IMR-90 (cell line): ENCODE measurements at places on chromosomes 2 and 18. TPM values are rescaled to one million over a fixed set of nuclear protein-coding genes. Genes with fewer than 3 reads are reported as not detected.

The VIT gene
- under 0.01 TPM in 1 of 2 replicates, not detected in the other for total RNA-seq

The ALLC gene
- total RNA-seq: not detected in 2 replicates

The UGT1A1 gene
- not detected in 2 replicates for total RNA-seq

The MEIS1 gene
- total RNA-seq: 157 and 209 TPM in 2 replicates

The CDK15 gene
- 28.9 and 33.0 TPM in 2 replicates for total RNA-seq

The PCARE gene
- total RNA-seq: not detected in 2 replicates

The ASPRV1 gene
- 0.18 and 0.28 TPM in 2 replicates for total RNA-seq

The CROCC2 gene
- total RNA-seq: not detected in 2 replicates

DNA sequence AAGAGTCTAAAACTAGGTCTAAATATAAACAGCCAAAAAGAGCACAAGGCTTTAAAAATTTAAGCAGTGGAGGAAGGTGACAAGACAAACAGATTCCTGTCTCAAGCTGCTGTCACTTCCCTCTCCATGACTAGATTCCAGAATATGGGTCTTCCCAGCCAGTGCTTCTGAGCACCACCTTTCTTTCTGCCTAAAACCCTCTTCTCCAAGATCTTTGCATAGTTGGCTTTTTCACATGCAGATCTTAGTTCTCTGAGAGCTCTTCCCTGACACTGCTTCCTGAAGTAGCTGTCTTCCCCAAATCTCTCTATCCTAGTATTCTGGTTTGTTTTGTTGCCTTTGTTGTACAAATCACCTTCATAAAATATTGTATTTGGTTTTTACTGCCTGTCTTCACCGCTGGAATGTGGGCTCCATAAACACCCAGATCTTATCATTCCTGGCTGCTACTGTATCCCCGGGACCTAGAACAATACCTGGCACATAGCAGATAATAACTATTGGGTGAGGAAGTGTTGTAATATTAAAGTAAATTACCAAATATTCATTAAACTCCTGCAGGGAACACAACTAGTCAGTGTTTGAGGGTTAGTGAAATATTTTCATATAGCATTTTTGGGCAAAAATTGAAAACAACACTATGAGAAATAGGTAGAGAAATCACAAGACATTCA, 150.2 kb downstream of the CCDC85A start:
- H3K4me3 ChIP-seq: no peak overlapping the region
- no peaks in the 10 kb centered on the region for H3K36me3 ChIP-seq
- H3K27ac ChIP-seq: no peak overlapping the region
- no peaks in the 10 kb centered on the region for H3K4me1 ChIP-seq

DNA sequence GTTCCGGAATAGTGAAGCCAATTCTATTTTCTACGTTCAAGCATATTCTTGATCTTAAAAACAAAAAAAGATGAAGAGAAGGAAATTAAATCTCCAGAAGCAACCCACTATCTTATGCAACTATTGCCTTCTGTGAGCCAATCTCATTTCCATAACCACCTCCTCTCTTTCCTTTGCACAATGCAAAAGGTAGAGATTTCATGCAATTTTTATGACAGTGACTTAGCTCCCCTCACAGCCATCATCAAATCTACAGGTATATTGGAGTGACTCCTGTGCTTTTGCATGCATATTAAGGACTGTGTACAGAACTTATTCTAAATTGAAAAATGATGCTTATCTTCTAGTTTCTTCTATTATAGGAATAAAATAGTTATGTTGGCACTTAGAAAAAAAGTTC, 191.8 kb downstream of the DCC start:
- no peaks in the 10 kb centered on the region for H3K36me3 ChIP-seq
- H3K27ac ChIP-seq: no peak overlapping the region
- no peaks in the 10 kb centered on the region for H3K27me3 ChIP-seq
- H3K4me3 ChIP-seq: no peak overlapping the region
- no peak for DNase-seq
- no peaks in the 10 kb centered on the region for H3K4me1 ChIP-seq

GRCh38 chr2:207142461-207142860, 23.3 kb downstream of the KLF7 start:
- DNase-seq: no peak
- H3K36me3 ChIP-seq: peaks cover 10% of the 10 kb centered on the region
- peaks cover 16% of the 10 kb centered on the region for H3K4me1 ChIP-seq
- no peak overlapping the region for H3K4me3 ChIP-seq
- no peak overlapping the region for H3K27ac ChIP-seq
- no peaks in the 10 kb centered on the region for H3K27me3 ChIP-seq

GRCh38 chr2:125870264-125870663, 785.7 kb upstream of the GYPC start:
- H3K36me3 ChIP-seq: no peaks in the 10 kb centered on the region
- H3K4me3 ChIP-seq: no peak overlapping the region
- no peak overlapping the region for H3K27ac ChIP-seq
- no peaks in the 10 kb centered on the region for H3K4me1 ChIP-seq
- H3K27me3 ChIP-seq: no peaks in the 10 kb centered on the region

GRCh38 chr2:75495862-75496261, 64.9 kb downstream of the EVA1A start:
- no peak overlapping the region for H3K4me3 ChIP-seq
- no peak overlapping the region for H3K27ac ChIP-seq
- H3K36me3 ChIP-seq: peaks cover 9% of the 10 kb centered on the region

GRCh38 chr2:23519334-23519651, 134.3 kb downstream of the KLHL29 start:
- H3K27me3 ChIP-seq: no peaks in the 10 kb centered on the region
- no peak overlapping the region for H3K27ac ChIP-seq
- no peaks in the 10 kb centered on the region for H3K36me3 ChIP-seq
- DNase-seq: no peak
- H3K4me1 ChIP-seq: peaks cover 11% of the 10 kb centered on the region

GRCh38 chr2:43184339-43184895, 42.0 kb downstream of the ZFP36L2 start:
- H3K4me3 ChIP-seq: no peak overlapping the region
- DNase-seq: peak; percentile 78
- peaks cover 1% of the 10 kb centered on the region for H3K4me1 ChIP-seq
- H3K36me3 ChIP-seq: no peaks in the 10 kb centered on the region

DNA sequence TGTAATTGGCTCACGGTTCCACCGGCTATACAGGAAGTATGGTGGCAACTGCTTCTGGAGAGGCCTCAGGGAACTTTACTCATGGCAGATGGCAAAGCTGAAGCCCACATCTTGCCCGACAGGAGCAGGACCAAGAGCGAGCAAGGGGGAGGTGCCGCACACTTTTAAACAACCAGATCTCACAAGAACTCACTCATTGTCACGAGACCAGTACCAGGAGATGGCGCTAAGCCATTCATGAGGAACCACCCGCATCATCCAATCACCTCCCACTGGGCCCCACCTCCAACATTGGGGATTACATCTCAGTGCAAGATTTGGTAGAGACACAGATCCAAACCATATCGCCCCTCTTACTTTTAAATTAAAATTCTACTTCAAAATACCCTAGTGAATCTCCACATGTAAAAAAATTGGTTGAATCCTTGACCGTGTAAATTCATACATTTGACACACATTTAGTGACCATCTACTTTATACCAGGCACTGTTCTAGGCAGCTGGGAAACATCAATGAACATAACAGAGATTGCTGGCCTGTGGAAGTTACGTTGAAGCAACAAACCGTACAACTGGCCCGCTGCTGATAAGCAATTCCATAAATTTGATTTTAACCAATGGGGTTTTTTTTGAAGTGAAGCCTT, 87.6 kb downstream of the ALPK2 start:
- H3K36me3 ChIP-seq: peaks cover 31% of the 10 kb centered on the region
- no peaks in the 10 kb centered on the region for H3K27me3 ChIP-seq
- peaks cover 12% of the 10 kb centered on the region for H3K4me1 ChIP-seq
- H3K27ac ChIP-seq: peak overlapping the region; percentile 68

GRCh38 chr2:121098556-121098955, 186.4 kb downstream of the TFCP2L1 start:
- peaks cover 63% of the 10 kb centered on the region for H3K27me3 ChIP-seq
- no peaks in the 10 kb centered on the region for H3K36me3 ChIP-seq
- no peak for DNase-seq
- no peak overlapping the region for H3K4me3 ChIP-seq
- no peaks in the 10 kb centered on the region for H3K4me1 ChIP-seq

- peak; percentile 38 for DNase-seq
- H3K36me3 ChIP-seq: no peaks in the 10 kb centered on the region
- H3K4me3 ChIP-seq: no peak overlapping the region
- no peak overlapping the region for H3K27ac ChIP-seq
Measured at GRCh38 chr2:118882693-118883336, 35.4 kb upstream of the EN1 start.

- no peaks in the 10 kb centered on the region for H3K27me3 ChIP-seq
- DNase-seq: peak; percentile 49
- no peaks in the 10 kb centered on the region for H3K36me3 ChIP-seq
- peaks cover 23% of the 10 kb centered on the region for H3K4me1 ChIP-seq
- H3K4me3 ChIP-seq: no peak overlapping the region
Measured at GRCh38 chr2:220276741-220277444, 649.5 kb downstream of the SLC4A3 start.

DNA sequence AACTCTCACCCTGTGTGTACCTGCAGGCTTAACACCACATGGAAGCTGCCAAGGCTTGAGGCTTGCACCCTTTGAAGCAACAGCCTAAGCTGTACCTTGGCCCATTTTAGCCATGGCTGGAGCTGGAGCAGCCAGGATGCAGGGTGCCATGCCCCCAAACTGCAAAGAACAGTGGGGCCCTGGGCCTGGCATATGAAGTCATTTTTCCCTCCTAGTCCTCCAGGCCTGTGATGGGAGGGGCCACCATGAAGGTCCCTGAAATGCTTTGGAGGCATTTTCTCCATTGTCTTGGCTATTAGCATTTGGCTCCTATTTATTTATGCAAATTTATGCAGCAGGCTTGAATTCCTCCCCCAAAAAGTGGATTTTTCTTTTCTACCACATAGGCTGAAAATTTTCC, 238.4 kb downstream of the CDCA7 start:
- H3K27me3 ChIP-seq: no peaks in the 10 kb centered on the region
- H3K4me1 ChIP-seq: peaks cover 3% of the 10 kb centered on the region; the same call in 1 of the 2 replicates
- DNase-seq: no peak
- no peak overlapping the region for H3K4me3 ChIP-seq
- no peak overlapping the region for H3K27ac ChIP-seq
- H3K36me3 ChIP-seq: no peaks in the 10 kb centered on the region

DNA sequence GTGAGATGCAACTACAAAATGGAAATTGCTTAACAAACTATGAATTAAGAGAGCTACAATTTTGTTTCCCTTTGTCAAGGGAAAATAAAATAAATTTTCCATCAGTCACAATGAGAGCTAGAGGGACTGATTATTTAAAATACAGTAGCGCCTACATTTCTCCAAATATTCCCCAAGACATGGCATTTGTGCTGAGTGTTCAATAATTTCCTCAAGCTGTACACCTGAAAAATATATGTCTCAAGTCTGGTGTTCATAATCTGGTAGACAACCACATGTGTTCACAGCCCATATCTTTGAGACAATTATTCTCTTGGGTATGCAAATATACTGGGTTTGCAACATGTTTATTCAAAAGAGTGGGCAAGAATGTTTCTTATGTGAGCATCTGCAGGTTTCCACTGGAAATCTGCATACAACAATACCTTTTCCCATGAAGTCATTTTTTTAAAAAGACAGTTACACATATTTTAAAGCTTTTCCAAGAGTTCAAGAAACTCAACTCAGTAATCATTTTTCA, 240.1 kb upstream of the VRK2 start:
- no peaks in the 10 kb centered on the region for H3K4me1 ChIP-seq
- no peaks in the 10 kb centered on the region for H3K36me3 ChIP-seq
- H3K27ac ChIP-seq: no peak overlapping the region
- DNase-seq: no peak
- H3K27me3 ChIP-seq: no peaks in the 10 kb centered on the region

DNA sequence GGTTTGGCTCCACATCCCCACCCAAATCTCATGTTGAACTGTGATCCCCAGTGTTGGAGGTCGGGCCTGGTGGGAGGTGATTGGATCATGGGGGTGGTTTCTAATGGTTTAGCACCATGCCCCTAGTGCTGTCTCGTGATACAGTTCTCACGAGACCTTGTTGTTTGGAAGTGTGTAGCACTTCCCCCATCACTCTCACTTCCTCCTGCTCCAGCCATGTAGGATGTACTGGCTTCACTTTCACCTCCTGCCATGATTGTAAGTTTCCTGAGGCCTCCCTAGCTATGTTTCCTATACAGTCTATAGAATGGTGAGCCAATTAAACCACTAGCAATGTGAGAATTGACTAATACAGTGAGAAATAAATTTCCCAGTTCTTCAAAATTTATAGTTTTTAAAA, 325.9 kb downstream of the FSIP2 start:
- no peaks in the 10 kb centered on the region for H3K4me1 ChIP-seq
- no peaks in the 10 kb centered on the region for H3K27me3 ChIP-seq
- H3K36me3 ChIP-seq: no peaks in the 10 kb centered on the region
- no peak overlapping the region for H3K27ac ChIP-seq
- H3K4me3 ChIP-seq: no peak overlapping the region

DNA sequence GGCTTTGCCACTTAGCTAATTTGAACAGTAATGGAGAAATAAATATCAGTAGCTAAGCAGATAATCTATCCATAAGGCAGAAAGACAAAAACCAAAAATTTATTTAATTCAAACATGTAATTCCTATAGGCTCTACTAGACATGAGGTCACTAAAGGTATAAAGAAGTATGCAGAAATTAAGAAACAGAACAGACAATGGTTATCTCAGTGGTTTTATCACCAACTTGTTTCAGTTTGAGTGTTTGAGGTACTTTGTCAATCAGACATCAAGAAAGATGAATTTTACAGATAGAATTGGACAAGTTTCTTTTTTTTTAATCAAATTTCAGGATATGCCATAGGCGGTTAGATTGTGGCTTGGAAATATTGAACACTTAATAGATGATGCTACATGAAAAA, 67.4 kb upstream of the ZEB2 start:
- no peak overlapping the region for H3K4me3 ChIP-seq
- H3K36me3 ChIP-seq: no peaks in the 10 kb centered on the region
- peaks cover 3% of the 10 kb centered on the region; the same call in 1 of the 2 replicates for H3K4me1 ChIP-seq
- DNase-seq: no peak
- no peak overlapping the region for H3K27ac ChIP-seq

- H3K27ac ChIP-seq: no peak overlapping the region
- H3K27me3 ChIP-seq: no peaks in the 10 kb centered on the region
- no peak for DNase-seq
- no peak overlapping the region for H3K4me3 ChIP-seq
- H3K36me3 ChIP-seq: no peaks in the 10 kb centered on the region
Measured at GRCh38 chr2:227880460-227880859, 9.0 kb downstream of the DAW1 start.
